ENCODE measurements at places on chromosomes 5 and 9.

DNA sequence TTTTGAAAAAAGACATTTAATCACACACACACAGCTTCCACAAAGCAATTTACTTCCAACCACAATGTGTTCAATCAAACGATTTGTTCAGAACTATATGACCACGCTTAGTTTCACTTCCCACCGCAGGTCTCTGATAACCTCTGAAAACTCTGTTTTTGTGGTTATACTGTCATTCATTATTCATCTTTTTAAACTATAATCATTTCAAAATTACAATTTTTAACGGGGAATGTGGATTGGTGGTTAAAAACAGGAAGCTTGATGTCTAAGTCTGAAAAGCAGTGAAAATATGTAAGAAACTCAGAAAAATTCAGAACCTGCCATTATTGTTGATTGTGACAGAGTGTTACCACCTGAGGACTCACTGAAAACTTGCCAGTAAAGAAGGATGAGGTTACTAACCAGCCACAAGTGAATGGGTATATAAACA, 12.7 kb upstream of the TMEM174 start:
- no peak for DNase-seq

DNA sequence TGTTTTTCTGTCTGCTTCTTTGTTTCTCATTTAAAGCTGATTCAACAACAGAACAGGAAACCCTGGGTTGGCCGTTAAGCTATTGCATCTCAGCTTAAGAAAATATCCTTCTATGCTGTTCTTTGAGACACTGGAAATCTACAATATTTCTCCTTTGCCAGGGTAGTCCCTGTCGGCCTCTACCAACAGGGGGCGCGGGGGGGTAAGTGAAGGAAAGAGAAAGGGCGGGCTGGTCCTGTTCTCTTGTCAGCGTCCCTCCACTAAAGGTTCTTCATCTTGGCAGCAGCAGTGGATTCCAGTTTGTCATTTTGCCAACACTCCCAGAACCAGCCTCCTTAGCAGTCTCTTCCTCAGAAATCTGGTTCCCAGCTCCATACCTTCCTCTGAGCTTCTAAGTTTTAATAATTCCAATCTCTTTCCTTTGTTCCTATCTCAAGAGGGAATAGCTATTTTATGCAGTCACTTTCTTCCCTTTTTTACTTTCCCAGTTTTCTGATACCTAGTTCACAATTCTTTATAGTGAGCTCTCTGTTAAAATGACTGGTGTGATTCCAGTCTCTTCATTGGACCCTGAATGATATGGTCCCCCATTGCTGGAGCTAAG, 222.3 kb downstream of the GLIS3 start:
- DNase-seq: peak; percentile 2

GRCh38 chr5:5436203-5436760, 13.8 kb downstream of the ICE1 start:
- DNase-seq: no peak

DNA sequence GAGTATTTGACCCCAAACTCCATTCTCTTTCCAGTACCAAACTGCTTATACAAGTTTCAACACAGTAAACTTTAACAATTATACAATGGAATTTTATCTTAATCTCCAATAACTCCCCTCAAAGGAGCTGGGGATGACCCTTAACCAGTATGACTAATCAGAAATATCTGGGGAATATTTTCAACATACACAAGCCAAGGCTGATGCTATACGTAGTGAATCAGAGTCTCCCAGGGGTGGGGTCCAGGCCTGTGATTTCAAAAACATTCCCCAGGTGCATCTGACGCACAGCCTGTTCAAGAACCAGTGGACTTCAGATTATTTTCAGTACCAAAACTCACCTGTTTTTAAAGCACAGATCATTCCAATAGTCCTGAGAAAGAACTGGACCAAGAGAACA, 11.8 kb upstream of the SEMA5A start:
- no peak for DNase-seq

DNA sequence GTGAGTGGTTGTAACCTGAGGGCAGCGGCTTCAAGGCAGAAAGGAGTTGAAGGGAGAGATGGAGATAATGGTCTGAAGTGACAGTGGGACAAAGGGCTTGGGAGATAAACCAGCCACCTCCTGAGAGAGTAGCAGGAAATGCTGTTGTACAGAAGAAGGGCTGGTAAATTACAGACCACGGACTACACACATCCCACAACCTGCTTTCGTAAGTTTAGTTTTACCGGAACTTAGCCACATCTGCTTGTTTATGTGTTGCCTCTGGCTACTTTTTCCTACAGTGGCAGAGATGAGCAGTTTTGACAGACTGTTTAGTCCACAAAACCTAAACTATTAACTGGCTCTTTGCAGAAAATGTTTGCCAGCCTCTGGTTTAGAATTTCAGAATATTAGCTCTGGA, 269.5 kb downstream of the ARHGEF28 start:
- no peak for DNase-seq

DNA sequence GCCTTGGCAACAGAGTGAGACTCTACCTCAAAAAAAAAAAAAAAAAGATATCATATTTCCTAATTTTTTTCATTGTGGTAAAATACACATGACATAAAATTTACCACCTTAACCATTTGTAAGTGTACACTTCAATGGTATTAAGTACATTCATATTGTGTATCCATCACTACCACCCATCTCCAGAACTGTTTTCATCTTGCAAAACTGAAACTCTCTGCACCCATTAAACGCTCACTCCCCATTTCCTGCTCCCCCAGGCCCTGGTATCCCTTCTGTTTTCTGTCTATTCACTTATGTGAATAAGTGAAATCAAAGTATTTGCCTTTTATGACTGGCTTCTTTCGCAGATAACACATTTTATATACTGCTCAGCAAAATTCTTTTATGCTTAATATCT, 12.8 kb downstream of the LRRC8A start:
- no peak for DNase-seq

DNA sequence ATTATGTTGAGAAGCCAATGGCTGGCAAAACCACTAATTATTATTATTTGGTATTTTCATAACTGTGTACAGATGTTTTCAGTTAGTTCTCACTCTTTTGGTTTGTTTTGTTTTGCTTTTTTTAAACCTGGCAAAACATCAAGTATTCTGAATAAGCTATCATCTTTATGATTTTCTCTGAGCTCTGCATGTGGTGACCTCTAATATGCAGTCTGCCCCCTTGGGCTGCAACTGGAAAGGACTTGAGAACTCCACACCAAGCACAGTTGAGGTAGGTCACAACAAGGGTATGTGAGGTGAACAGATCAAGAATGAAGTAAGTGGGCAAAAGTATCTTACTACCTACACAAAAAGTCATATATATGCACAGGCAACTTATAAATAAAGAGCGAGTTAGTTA, 202.2 kb downstream of the NFIB start:
- no peak for DNase-seq

- DNase-seq: no peak
Observed at GRCh38 chr5:124708086-124708485, 38.4 kb downstream of the ZNF608 start.

DNA sequence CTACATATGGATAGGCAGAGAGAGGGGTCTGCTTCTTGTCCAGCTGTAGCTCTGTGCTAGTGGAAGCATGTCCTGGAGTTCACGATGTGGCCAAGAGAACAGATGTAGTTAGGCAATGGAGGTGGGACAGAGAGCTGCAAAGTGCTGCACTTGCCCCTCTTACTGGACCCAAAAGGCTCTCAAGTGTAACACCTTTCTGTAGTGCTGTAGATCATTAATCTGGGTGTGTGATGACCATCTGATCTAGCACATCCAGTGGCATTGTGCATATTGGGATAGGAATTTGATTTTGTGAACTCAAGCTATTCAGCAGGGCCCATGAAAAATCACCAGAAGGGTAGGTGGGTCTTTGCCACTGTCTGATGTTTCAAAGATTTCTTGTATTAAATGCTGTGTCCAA, 151.4 kb downstream of the KDM4C start:
- no peak for DNase-seq

DNA sequence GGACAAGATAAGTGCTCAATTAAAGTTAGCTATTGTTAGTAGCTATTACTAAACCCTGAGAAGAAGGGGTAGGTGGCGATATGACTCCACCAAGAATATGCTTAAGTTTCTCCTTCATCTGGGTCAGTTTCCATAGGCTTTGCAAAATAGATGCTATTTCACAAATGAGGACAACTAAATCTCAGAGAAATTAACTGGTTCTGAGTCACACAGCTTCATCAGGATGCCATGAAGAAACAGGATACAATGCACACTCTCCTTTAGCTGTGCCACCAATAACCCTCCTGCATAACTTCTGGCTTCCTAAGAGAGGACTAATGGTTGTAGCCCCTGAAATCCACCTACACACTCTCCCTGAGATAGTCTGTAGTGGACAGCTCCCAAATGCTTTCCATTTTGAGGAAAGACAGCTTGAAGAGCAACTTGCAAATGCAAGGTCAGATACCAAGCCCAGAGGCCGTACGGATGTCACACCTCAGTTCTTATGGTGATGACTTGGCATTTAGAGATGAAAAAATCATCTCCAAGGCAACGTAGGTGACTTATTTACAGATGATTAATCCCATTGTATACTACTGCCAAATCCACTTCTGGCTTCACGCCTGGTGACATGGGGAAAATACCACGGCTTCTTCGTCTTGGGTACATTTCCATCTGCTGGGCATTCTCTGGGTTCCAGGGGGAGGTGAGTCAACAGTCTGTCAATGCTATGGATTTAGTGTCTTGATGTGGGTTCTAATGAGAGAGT, 251.4 kb upstream of the IL12B start:
- DNase-seq: no peak

DNA sequence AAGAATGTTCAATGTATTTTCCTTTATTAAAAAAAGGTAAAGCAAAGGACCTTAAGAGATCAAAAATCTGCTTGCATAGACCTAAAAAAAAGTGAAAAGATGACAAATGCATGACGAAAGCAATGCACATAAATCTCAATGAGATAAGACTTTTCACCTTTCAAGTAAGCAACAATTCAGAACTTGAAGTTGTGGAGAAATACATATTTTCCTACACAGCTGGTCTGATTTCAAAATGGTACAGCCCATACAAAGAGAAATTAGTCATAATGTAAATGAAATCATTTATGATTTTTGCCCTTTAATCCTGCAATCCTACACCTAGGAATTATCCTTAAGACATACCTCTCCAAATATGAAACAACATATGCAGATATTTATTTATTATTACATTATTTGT, 568.0 kb downstream of the ANXA1 start:
- DNase-seq: no peak

- DNase-seq: no peak
Observed at GRCh38 chr9:71146511-71146910, 25.1 kb upstream of the TRPM3 start.

- DNase-seq: no peak
Observed at GRCh38 chr5:180291234-180291940, 496 bp downstream of the MAPK9 start.

- DNase-seq: no peak
Observed at GRCh38 chr9:95315108-95315746, 2.3 kb downstream of the FANCC start.

GRCh38 chr9:111730937-111731567, 63.7 kb downstream of the SHOC1 start:
- DNase-seq: no peak

DNA sequence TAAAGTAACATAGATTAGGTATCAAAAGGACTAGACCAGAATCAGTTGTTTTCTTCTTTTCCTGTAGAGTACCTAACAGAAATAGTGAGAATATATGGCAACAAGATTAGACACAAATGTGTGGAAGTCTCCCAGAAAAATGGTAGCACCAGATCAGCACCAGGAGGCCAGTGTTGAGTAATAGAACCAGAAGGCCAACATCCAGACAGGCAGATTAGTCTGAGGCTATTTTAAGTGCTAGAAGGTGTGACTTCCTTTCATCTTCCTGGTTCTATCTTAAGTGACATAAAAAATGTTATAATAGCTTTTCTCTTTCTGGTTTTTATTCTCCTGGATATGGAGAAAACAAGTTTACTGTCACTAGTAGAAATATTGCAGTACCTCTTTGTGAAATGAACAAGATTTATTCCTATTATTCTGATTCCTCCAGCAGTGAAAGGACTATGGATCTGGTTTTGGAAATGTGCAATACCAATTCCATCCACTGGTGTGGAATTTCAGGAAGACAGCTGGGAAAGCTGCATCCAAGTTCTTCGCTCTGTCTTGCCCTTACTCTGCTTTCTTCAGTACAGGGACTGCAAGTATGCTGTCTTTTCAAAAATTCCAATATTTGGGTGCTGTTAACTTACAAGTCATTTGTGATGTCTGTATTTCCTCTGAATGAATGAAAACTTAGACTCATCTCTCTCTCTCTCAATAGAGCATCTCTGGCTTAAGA, 39.1 kb downstream of the SHLD3 start:
- no peak for DNase-seq

DNA sequence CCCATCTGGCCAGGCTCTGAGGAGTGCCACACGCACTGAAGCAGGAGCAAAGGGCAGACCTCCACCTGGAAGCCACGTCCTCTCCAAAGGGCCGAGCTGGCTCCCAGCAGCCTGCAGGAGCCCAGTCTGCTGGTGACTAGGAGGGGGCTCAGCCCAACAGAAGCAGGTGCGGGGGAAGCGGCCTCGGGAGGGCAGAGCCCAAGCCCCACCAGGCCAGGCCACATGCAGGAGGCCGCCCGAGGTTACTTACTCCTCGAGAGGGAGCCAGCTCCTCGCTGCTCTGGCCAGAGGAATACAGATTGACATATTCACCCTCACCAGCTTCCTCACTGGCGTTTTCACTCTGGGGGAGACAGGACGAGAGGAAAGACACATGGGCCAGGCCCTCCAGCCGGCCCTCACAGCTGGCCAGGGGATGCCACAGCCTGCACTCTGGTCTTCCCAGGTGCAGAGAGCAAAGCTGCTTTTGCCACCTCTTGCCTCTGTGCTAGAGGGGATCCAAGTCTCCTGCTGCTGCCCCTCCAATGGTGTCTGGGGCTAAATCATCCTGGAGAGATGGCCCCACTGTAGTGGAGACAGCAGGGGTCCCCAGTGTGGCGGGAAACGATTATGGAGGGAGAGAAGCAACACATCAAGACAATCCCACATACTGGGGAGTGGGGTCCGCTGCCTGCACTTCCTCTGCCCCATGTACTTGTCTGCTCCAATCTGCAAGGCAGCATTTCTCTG, 58.6 kb downstream of the PRRT1B start:
- DNase-seq: no peak

DNA sequence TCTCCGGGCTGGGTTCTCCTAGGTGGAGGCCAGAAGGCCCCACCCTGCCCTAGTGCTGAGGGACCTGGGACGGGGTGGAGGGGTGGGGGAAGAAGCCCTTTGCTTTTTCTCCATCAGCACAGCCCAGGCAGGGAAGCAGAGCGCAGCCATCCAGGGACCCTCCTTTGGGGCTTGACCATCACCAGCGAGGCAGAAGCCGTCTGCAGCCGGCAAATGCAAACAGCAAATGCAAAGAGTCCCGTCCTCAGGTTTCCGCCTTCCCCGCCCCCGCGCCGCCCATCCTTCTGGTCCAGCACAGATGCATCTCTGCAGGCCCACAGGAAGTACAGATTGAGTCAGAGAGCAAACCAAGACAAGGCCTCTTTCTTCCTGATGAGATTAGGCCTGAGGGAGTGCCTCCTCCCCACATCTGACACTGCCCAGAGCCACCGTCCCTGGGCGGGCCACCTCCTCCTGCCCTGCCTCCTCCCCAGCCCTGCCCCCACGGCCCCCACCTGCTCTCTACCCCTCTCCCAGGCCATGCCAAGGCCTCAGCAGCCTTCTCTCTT, 23.4 kb downstream of the CORO2A start:
- DNase-seq: no peak

GRCh38 chr9:76718166-76718565, 46.1 kb upstream of the PCA3 start:
- no peak for DNase-seq

- DNase-seq: no peak
Observed at GRCh38 chr9:88737031-88737430, 202.1 kb downstream of the NXNL2 start.

Measured in memory B cell (primary cell).